Chondrocyte (in vitro differentiated cells): ENCODE measurements at places on chromosomes 6 and 20. TPM values are rescaled to one million over a fixed set of nuclear protein-coding genes. Genes with fewer than 3 reads are reported as not detected.

DNA sequence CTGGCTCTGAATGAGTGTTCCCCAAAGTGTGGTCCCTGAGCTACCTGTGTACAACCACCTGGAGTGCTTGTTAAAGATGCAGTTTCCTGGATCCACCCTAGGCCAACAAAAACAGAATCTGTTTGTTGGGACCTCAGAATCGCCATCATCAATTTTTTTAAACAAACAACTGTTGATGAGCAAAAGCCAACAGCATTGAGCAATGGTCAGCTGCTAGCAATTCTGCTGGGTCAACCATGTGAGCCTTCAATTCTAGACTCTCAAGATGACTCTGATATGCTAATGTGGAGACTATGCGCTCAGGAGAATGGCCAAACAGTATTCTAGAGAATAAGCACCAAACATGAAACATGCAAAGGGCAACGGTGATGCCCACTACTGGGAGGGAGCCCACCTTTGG, 64.4 kb upstream of the IYD start:
- H3K4me1 ChIP-seq: peaks cover 10% of the 10 kb centered on the region
- H3K36me3 ChIP-seq: peaks cover 3% of the 10 kb centered on the region
- H3K4me3 ChIP-seq: no peak overlapping the region
- no peak for DNase-seq
- H3K27ac ChIP-seq: no peak overlapping the region

GRCh38 chr6:166300357-166300987, 7.7 kb downstream of the PRR18 start:
- DNase-seq: no peak
- peaks cover 28% of the 10 kb centered on the region for H3K27me3 ChIP-seq
- no peak overlapping the region for H3K4me3 ChIP-seq
- H3K36me3 ChIP-seq: peaks cover 3% of the 10 kb centered on the region
- no peaks in the 10 kb centered on the region for H3K4me1 ChIP-seq
- no peak overlapping the region for H3K27ac ChIP-seq

Gene TPBG
- total RNA-seq: 10.6 to 11.9 TPM (median 11.2 TPM) in 3 replicates

Gene CCN5
- total RNA-seq: 1.6 to 1.7 TPM (median 1.7 TPM) in 3 replicates

Gene SPATA25
- total RNA-seq: 0.49 to 1.4 TPM (median 1.2 TPM) in 3 replicates

- H3K4me1 ChIP-seq: no peaks in the 10 kb centered on the region
- DNase-seq: no peak
- no peak overlapping the region for H3K27ac ChIP-seq
- H3K4me3 ChIP-seq: no peak overlapping the region
- no peaks in the 10 kb centered on the region for H3K27me3 ChIP-seq
- H3K36me3 ChIP-seq: no peaks in the 10 kb centered on the region
These were observed 84.5 kb downstream of the HIVEP2 start for GRCh38 chr6:142860498-142860897.

GRCh38 chr6:31919624-31920303, 7.8 kb upstream of the C2 start:
- no peaks in the 10 kb centered on the region for H3K4me1 ChIP-seq
- no peak for DNase-seq
- no peaks in the 10 kb centered on the region for H3K36me3 ChIP-seq
- H3K27me3 ChIP-seq: peaks cover 2% of the 10 kb centered on the region
- H3K27ac ChIP-seq: no peak overlapping the region
